ENCODE measurements at places on chromosomes 7 and 10. TPM values are rescaled to one million over a fixed set of nuclear protein-coding genes. Genes with fewer than 3 reads are reported as not detected.

Gene MMD2
- not detected for polyA plus RNA-seq

Gene FBXL13
- polyA plus RNA-seq = 0.44 TPM

GRCh38 chr7:38309555-38309954 is 36.1 kb upstream of the TARP start:
- no peak for DNase-seq

DNA sequence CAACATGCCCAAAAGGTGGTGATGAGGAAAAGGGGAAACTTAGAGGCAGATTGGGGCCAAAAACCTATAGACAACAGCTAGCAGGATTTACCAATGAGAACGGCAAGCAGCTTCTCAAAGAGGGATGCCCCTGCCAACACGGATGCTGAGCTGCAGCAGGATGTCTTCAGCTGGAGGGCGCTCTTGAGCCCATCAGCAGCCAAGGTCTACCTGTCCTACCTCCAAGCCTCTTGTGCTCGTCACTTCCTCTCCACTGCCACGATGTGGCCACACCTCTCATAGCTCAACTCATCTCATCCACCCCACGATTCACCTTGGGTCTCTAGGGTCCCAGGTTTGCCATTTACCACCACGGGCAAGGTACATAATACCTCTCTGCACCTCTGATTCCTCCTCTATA is 36.5 kb downstream of the DLG5 start:
- DNase-seq = no peak

GRCh38 chr10:130545122-130545521 is 408.9 kb downstream of the GLRX3 start:
- DNase-seq = no peak

- DNase-seq = no peak
Measured at GRCh38 chr10:1515121-1515779, 222.1 kb downstream of the ADARB2 start.

- DNase-seq = no peak
Measured at GRCh38 chr7:220151-220841, 27.9 kb downstream of the FAM20C start.

- no peak for DNase-seq
Measured at GRCh38 chr7:26538216-26538615, 246.6 kb downstream of the SNX10 start.

GRCh38 chr7:87179180-87179579 is 26.9 kb downstream of the DMTF1 start:
- no peak for DNase-seq

GRCh38 chr10:43760514-43760913 is 111.8 kb upstream of the ZNF32 start:
- no peak for DNase-seq

Gene CDHR1
- 0.69 TPM for polyA plus RNA-seq

GRCh38 chr7:34844406-34844805 is 186.4 kb downstream of the NPSR1 start:
- DNase-seq = no peak

GRCh38 chr10:100349672-100350071 is 2.6 kb downstream of the SCD start:
- no peak for DNase-seq

Gene ALKBH4
- 8.9 TPM for polyA plus RNA-seq

Gene VAX1
- polyA plus RNA-seq = 0.08 TPM

DNA sequence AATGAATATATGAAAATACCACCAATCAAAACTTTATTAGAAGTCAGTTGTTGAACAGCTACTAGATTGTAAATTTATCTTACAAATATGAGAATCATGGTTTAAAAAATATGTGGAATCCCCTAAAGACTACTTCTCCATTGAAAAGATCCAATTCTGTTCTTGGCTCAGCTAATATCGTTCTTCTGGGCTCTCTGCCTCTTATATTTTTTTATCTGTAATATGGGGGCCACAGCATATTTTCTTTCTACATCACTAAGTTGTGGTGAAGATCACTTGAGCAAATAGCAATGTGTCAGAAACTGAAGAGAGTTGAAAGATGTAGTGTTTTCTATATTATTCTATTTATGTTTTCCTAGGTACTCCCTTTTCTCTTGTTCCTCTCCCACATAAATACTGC is 198.1 kb downstream of the FZD1 start:
- no peak for DNase-seq

DNA sequence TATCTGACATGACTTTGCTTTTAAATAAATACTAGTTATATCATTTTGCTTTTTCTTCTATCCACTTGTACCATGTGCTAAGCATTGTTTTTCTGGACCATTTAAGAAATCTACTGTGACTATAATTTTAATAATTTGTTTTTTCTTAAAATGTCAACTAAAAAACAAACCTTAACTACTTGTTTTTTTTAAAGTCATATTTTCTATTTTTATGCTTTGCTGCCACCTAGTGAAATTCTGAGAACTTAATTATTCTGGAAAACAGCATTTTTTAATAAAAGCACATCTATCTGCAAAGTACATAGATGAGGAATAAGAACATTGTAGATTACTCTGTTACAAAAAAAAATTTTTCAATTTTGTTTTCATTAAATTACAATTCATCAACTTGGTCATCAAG is 47.4 kb downstream of the ORC5 start:
- peak; percentile 15 for DNase-seq

Gene C10orf105
- polyA plus RNA-seq = 0.20 TPM

DNA sequence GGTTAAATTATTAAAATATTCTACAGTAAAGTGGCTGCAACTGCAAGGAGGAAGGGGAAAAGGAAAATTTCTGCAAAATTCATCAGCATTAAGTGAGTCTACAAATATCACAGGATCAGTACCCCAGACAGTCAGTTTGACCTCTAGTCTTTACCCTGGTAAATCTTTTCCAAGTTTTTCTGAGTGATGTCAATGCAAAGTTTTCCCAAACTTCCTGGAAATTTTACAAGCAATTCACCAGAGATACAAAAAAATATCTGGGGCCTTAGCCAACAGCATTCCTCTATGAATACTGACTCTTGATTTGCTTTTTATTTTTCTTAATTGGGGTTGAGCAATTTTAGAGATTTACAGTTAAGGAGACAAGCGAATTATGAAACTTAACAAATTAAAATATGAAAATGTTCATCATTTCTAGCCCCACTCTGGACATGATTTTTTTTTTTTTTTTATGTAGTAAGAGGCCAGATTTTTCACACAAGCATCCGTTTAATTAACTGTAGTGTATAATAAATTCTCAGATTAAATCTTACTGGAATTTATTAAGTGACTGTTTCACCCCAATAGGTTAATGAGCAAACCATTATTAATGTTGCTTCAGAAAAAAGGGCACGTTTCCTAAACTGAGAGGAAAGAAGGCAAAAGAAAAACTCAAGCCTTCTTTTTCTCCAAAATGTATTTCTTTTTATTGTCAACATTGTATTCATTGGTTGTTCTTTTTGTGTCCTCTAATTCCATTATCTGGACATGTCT is 539.5 kb upstream of the FZD8 start:
- DNase-seq = peak; percentile 85

Gene CXCL12
- polyA plus RNA-seq = 229 TPM

Gene OR2A42
- 0.81 TPM for polyA plus RNA-seq

DNA sequence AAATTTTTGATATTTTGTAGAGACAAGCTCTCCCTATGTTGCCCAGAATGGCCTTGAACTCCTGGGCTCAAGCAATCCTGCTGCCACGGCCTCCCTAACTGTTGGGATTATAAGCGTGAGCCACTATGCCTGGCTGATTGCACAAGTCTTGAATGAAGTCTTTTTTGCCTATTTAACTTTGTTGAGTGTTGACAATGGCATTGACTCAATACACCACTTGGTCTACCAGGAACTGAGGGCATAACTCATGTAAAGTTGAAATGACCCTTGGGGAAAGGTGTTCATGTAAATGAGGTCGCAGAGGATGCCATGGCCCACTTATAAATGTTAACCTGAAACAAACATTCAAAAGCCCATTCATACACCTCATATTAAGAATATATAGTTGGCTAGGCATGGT is 7.4 kb upstream of the UCMA start:
- no peak for DNase-seq

Gene ELN
- 164 TPM for polyA plus RNA-seq

DNA sequence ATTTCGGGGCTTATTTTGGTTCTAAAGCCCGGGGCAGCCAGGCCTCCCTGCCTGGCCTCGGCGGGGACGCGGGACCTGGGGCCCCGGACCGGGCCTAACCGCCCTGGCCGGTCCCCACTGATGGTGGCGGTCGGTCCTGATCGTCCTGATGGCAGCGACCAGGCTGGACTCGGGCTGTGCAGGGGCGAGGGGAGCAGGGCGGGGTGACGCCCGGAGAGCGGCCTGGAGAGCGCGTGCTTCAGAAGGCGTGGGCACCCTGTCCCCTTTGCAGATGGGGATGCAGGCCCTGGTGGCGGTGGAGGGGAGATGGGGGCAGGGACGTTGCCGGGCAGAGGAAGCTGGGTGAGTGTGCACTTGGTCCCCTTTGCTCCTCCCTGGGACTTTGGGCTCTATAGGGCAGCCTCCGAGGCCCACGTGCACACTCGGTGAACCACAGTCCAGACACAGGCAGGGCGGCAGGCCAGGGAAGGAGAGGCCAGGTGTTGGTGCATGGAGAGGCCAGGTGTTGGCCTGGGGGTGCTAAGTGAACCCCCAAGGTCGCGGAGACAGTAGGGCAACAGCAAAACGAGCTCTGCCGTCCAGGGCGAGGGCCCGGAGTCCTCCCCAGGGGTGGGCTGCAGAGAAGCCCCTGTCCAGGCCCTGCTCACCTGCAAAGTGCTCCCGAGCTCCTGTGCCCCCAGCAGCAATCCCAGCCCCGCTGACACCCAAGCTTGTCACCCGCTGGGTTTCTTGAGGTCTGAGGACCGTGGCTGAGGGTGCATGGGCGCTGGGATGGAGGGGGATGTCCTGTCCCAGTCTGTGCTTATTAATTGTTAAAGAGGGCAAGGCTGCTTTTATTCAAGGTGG is 42.4 kb upstream of the FAM20C start:
- DNase-seq = no peak

Gene SGMS1
- 29.5 TPM for polyA plus RNA-seq

Measured in muscle of back (tissue), 13 donors.